ENCODE measurements at places on chromosomes 5 and 9.

DNA sequence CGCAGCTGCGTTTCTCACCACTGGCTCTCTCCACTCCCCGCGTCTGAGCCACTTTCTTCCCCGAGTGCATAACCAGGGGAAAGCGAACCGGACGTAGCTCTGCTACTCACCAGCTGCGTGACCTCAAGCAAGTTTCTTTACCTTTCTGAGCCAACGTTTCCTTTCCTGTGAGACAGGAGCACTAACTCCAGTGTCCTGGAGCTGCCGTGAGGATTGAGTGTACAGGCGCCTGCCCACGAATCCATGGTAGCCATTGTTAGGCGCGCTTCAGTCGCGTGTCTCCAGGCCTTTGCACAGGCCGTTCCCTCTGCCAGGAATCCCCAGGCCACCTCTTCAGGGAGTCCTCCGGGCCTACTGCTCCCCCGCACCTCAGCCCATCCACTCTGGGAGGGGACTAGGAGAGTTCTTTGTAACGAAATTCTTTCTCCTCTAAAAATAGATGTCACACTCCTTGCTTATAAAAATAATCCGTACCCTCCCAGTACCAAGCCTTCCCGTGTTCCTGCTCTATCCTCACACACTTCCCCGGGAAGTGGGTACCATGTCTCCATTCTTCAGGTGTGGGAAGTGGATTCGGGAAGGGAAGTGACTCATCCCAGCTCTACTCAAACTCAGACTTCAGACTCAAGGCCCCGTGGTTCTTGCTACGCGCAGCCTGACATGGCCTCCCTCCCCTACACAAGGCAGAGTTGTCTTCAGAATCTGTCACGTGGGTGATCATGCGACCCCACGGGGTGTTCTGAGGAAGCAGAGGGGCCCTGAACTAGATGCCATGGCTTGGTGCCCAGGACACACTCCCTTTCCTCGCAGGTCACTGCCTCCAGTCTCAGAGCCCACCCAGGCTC lies 16.1 kb upstream of the CRB2 start:
- peak; percentile 88 for DNase-seq
- H3K27me3 ChIP-seq, result no peaks in the 10 kb centered on the region
- H3K4me1 ChIP-seq, result peaks cover 58% of the 10 kb centered on the region
- H3K4me3 ChIP-seq, result peak overlapping the region; percentile 61
- H3K27ac ChIP-seq, result peak overlapping the region; percentile 97
- H3K36me3 ChIP-seq, result no peaks in the 10 kb centered on the region

DNA sequence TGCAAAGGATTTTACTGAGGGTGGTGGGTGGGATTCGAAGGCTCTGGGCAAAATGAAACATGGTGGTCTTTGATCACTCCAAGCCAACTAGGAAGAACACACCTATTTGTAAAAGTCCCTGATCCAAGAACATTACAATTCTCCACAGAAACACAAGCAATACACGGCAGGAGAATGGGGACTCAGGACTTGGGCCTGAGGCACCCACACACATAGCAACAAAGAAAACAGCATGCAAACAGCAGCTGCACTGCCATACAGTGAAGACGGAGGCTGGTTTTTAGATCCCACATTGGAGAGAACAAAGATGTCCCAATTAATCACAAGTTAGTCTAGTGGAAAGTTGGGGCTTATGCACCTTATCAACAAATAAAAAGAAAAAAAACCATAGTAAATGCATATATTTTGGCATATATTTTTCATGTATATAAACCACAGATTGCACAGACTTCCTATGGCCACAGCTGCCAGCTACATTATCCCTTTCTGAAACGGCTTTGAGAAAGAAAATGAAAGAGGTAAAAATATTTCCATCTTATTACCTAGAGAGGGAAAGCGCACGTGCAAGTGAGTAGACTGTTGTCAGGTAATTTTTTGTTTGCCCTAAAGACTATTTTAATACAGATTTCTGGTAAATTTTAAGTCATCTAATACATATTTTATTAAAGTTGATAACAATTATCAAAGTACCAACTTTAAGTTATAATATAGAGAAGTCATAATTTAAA lies 410.9 kb downstream of the BNC2 start:
- H3K27ac ChIP-seq, result peak overlapping the region; percentile 98
- H3K4me1 ChIP-seq, result peaks cover 20% of the 10 kb centered on the region
- no peaks in the 10 kb centered on the region for H3K36me3 ChIP-seq
- H3K27me3 ChIP-seq, result no peaks in the 10 kb centered on the region
- peak overlapping the region; percentile 11 for H3K4me3 ChIP-seq

DNA sequence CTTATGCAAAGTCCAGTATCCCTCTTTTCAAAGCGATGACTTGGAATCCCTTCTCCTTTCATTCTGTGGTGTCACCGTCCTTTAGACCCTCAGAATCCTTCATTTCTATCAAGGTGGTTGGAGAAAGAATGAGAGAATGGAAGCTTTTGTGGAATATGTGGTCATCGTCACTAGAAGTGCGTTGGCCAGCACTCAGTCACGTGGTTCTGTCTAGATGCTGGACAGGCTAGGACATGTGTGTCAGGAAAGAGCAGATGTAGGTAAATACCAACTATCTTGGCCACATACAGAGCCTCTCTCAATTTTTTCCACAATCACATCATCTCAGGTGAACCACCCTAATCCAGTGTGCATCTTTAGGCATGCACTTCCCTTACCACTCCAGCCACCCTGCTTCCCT lies 206.0 kb downstream of the ARRDC3 start:
- H3K4me3 ChIP-seq, result no peak overlapping the region
- no peaks in the 10 kb centered on the region for H3K27me3 ChIP-seq
- H3K27ac ChIP-seq, result no peak overlapping the region

DNA sequence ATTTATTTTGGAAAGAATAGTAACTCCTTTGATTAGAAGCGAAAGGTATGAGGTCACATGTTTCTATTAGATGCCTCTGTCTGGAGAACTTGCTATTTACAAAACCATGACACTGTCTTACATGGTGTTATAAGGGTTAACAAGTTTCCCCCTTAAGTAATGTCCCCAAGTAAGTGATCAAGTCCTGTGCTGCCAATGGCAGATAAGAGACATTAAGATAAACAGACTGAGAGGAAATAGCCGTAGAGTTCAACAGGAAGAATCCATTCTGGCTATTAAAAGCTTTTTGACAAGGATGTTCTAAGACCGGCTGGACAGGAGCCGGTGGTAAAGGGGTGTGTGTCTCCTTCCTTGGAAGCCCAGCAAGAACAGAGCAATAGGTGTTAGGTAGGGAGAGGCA lies 257.5 kb downstream of the GADD45G start:
- DNase-seq, result no peak
- no peaks in the 10 kb centered on the region for H3K4me1 ChIP-seq
- H3K36me3 ChIP-seq, result no peaks in the 10 kb centered on the region
- H3K27ac ChIP-seq, result no peak overlapping the region
- no peak overlapping the region for H3K4me3 ChIP-seq
- H3K27me3 ChIP-seq, result no peaks in the 10 kb centered on the region

- DNase-seq, result no peak
- no peaks in the 10 kb centered on the region for H3K36me3 ChIP-seq
- H3K27me3 ChIP-seq, result no peaks in the 10 kb centered on the region
- H3K27ac ChIP-seq, result no peak overlapping the region
- no peaks in the 10 kb centered on the region for H3K4me1 ChIP-seq
Measured at GRCh38 chr9:3977614-3978112, 322.2 kb downstream of the GLIS3 start.

DNA sequence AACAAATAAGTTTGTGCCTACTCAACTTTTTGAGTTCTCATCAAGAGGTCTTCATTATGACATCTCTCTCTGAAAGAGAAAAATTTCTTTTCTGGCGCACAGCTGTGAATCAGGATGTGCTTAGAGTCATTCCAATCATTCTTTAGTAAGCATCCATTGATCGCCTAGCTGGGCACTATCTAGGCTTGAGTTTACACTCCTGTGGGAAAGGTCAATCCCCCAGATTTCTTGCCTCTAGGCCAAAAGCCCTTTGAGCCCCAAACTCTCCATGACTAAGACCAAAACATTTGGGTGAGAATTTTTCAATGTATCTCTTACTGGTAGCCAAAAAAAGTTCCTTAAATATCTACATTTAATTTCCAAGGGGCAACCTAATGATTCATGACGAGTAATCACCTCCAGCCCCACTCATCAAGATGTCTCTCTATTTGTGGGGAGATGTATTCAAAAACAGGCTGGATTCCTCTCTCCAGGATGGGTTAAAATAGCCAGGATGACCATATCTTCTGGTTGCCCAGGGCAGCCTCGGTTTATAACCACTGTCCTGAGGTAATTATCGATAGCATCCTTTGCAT lies 101.7 kb downstream of the GNA14 start:
- no peak overlapping the region for H3K27ac ChIP-seq
- H3K36me3 ChIP-seq, result no peaks in the 10 kb centered on the region
- H3K4me3 ChIP-seq, result no peak overlapping the region
- H3K27me3 ChIP-seq, result no peaks in the 10 kb centered on the region
- H3K4me1 ChIP-seq, result no peaks in the 10 kb centered on the region
- no peak for DNase-seq

DNA sequence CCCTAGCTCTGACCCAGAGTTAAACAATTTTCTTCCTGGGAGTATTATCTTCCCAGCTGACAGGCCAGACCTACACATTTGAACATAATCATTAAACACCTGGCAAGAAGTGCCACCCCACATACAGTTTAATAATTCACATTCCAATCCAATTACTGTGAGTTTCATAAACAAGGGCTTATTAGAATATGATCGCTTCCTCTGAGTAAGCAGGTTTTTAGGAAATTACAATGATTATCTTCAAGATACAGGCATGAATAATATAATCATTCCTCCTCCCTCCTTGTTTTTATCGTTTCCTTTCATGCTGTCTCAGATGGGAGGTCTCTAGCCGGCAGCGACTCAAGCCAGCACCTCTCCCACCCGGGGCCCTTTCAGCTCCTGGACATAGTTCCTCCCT lies 15.8 kb upstream of the KIF4B start:
- H3K36me3 ChIP-seq, result no peaks in the 10 kb centered on the region
- H3K4me3 ChIP-seq, result no peak overlapping the region
- no peaks in the 10 kb centered on the region for H3K4me1 ChIP-seq
- no peak for DNase-seq
- no peak overlapping the region for H3K27ac ChIP-seq

DNA sequence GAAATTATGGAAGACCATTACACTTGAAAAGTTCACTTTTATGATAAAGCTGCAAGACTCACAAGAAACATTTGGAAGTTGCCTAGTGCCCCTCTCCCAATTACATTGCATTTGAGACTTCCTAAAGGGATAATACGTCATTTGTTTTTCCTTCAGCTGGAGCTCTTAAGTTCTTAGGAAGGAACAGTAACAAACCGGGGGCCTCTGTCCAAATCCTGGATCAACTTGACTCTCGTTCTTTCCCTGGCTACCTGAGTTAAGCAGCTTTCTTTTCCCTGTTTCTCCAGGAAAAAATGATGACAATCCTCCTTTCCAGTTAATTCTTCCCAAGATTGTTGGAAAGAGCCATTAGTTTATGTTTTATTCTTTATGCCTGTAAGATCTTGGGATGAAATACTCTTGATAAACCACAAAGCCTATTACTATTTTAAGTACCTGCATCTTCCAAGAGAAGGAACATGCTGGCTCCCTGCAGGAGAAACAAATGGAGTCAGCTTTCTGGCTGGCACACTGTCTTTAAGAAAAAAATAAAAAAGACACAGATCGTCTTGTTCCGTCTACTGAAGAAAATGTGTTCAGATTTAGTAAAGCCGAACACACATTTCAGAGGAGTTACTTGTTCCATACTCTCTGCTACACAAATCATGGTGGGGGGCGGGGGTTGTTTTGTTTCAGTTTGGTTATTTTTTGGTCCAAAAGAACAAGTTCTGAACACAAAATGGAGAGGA lies 297.9 kb downstream of the EFNA5 start:
- no peak for DNase-seq
- no peaks in the 10 kb centered on the region for H3K36me3 ChIP-seq
- H3K27me3 ChIP-seq, result no peaks in the 10 kb centered on the region
- no peak overlapping the region for H3K4me3 ChIP-seq

GRCh38 chr9:91348191-91348807 lies 13.4 kb downstream of the AUH start:
- no peaks in the 10 kb centered on the region for H3K27me3 ChIP-seq
- no peak for DNase-seq
- no peaks in the 10 kb centered on the region for H3K4me1 ChIP-seq
- H3K27ac ChIP-seq, result no peak overlapping the region
- H3K36me3 ChIP-seq, result no peaks in the 10 kb centered on the region

DNA sequence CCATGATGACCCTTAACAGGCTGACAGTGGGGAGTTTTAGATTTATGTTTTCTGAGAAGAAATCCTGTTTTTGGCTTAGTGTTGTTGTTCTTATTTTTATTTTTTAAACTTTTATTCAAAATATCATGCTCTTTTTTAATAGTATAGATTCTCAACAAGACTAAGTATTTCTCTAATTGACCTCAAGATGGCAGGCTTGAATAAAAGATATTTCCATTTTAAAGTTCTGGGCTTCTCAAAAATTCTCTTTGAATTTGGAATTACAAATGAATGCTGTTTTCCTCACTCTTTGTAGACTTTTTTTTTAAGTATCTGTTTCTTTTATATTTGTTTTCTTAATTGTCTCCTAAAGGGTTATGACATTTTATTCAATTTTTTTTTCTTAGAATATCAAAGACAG lies 50.0 kb upstream of the SH3GL2 start:
- H3K27ac ChIP-seq, result no peak overlapping the region
- no peak for DNase-seq
- no peaks in the 10 kb centered on the region for H3K27me3 ChIP-seq
- H3K4me3 ChIP-seq, result no peak overlapping the region
- H3K4me1 ChIP-seq, result no peaks in the 10 kb centered on the region

GRCh38 chr9:128588581-128589233 lies 36.3 kb downstream of the SPTAN1 start:
- H3K36me3 ChIP-seq, result peaks cover 11% of the 10 kb centered on the region
- peaks cover 11% of the 10 kb centered on the region for H3K4me1 ChIP-seq
- no peaks in the 10 kb centered on the region for H3K27me3 ChIP-seq
- H3K27ac ChIP-seq, result no peak overlapping the region
- H3K4me3 ChIP-seq, result no peak overlapping the region

DNA sequence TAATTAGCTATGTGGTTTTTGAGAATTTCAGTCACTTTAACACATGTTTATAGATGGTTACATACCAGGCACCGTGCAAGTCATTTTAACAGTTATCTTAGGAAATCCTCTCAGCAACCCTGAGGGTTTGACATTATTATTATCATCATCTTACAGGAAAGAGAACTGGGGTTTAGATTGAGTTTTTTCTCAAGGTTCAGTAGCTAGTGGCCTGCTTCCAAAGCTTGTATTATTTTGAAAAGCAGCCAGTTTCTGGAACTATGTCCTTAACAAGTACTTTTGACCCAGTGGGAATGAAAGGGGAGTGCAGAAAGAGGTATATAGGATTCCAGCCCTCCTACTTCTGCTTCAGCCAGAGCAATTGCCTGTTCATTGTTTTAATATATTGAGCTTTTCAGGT lies 157.5 kb downstream of the COMMD10 start:
- no peaks in the 10 kb centered on the region for H3K4me1 ChIP-seq
- H3K4me3 ChIP-seq, result no peak overlapping the region
- no peaks in the 10 kb centered on the region for H3K27me3 ChIP-seq
- DNase-seq, result no peak
- H3K27ac ChIP-seq, result no peak overlapping the region
- no peaks in the 10 kb centered on the region for H3K36me3 ChIP-seq

Measured in MM.1S (cell line).